ENCODE measurements at places on chromosomes 6 and 20.

DNA sequence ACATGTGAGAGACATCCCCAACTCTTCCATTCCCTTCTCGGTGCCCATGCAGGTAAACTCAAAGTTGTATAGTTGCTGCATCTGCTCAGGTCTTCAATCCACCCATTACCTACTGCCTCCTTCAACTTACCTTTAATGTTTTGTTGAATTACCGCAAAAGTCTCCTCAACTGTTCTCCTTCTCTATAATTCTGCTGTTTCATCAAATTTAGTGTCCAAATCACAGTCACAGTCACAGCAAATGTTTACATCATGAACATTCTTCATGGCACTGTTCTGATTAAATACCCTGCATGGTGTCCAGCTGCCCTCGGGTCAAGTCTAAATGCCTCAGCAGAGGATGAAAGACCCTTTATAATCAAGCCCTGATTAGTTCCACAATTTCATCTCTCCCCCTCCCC lies 130.1 kb downstream of the IPCEF1 start:
- DNase-seq, result no peak

DNA sequence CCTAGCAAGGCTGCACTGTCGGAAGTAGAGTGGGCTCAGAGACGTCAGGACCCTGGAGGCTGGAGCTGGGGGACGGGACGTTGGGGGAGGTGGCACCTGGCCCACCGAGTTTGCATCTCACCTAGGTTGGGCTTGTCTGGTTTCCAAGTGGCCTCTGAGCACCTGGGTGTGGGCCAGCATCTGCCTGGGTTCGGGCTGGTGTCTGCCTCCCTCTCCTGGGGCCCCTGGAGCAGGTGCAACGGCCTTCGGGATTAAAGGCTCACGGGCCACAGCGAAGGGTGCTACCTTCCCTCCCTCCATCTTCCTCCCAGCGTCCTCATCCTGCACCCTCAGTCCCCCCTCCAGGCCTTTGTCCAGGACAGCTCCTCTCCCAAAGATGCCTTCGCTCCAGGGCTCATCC lies 6.0 kb downstream of the HRH3 start:
- no peak for DNase-seq

- DNase-seq, result no peak
Observed at GRCh38 chr6:4100655-4101054, 21.7 kb upstream of the FAM217A start.

GRCh38 chr6:90048206-90048967 lies 154.1 kb downstream of the GJA10 start:
- no peak for DNase-seq

GRCh38 chr6:158554611-158555361 lies 5.1 kb upstream of the TMEM181 start:
- DNase-seq, result no peak

GRCh38 chr6:154629127-154629526 lies 104.1 kb upstream of the SCAF8 start:
- DNase-seq, result no peak

DNA sequence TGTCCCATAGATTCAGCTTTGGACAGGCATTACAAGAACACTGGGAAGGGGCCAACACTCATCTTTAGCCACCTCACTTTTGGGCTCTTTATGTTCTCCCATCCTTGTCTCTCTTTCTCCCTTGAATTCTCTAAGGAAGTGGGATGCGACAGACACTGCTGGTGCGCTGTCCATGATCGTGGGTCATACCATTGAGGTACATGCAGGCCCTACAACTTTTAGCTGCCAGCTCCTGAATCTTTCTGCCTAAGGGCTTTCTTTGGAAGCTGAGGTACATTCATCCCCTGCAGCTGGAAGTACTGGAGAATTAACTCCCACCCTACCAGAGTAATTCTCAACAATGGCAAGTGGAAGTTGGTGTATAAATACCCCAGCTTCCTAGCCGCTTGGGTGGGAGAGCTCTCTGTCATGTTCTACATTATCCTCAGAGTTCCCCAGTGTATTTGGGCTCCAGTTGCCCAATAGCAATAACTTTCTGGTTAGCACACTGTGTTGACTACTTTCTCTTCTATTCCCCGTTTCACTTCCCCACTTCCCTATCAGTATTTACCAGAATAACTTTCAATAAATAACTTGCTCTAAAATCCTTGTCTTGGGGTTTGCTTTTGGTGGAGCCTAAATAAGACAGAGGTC lies 309.4 kb upstream of the RNF24 start:
- DNase-seq, result no peak

GRCh38 chr6:155177363-155177961 lies 86.4 kb upstream of the CLDN20 start:
- no peak for DNase-seq

DNA sequence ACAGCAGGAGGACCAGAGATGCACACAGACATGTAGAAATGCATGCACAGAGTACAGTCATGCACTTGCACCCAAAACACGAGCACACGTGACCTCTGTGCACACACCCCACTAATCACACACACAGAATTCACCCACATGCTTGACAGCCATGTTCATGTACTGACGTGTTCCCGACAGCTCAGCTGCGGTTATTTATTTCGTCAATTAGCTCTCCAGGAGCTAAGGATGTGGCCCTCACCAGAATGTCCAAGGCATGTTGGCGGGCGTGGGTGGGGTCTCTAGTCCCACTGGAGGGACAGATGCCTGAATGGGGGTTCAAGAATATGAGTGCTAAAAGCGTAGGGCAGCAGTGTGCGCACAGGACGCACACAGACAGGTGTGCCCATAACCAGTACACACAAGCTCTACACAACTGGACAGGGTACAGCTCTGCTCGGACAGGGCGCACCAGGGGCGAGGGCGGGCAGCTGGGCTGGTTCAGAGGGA lies 571 bp upstream of the PRPF6 start:
- DNase-seq, result no peak
